ENCODE measurements at places on chromosomes 3 and 15.

- DNase-seq = no peak
Observed at GRCh38 chr15:66877477-66878271, 175.6 kb downstream of the SMAD6 start.

- DNase-seq = no peak
Observed at GRCh38 chr15:78727561-78727960, 83.7 kb downstream of the ADAMTS7 start.

DNA sequence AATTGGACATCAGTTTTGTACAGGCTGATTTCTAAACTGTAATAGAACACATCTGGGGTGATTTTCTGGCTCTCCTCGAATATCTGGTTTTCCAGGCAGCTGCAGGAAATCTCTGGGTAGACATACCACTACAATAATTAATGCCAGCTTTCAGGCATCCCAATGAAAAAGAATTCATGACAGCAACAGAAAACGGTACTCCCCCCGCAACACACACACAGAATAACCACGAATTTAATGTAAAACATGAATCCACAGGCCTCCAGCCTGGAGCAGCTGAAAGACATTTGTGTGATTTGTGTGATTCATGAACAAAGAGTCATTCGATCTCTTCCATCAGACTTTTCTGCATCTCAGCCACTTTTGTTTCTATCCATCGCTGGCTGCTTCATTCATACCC is 262.2 kb downstream of the MAGI1 start:
- DNase-seq = no peak

DNA sequence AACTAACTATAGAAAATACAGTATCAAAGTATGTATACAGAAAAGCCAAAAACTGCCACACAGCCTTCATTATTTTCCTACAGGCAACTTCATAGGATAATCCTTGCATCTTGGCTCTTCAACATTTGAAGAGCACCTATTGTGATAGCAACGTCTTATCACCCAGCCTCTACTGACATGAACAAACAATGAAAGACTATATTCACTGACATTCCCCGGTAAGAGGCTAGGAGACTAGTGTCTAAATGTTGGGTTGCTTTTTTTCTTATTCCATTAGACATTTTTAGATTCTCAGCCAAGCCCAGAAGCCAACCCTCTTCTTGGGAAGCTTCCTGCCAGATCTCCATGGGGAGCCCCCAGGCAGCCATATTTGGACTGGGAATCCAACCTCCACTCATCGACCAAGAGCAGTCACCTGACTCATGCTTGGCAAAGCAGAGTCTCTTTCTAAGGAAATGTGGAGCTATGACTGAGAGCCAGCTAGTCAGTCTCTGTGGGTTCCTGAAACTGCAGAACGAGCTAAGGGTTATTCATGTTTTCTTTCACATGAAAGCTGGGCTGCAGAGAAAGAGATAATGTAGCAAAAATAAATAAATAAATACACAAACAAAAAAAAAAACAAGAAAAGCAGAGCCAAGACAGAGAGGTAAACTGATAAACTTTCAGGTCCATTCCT is 227.5 kb downstream of the MAGI1 start:
- DNase-seq = no peak

DNA sequence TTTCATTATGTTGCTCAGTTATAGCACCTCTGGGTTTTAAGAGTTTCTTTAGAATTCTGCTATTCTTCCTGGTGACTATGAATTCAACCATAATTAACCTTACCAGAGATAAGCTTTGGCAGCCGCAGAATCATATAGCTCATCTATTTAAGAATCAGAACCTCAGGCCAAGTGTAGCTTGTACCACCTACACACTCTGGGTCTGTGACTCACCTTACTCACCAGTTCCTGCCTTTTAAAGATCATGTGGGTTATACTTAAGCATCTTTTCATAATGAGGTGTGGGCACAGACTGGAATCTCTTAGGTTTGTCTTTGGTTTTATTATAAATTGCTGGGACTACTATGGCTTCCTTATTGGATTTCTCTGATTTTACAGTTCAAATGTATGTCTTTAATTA is 21.9 kb downstream of the CDV3 start:
- no peak for DNase-seq

DNA sequence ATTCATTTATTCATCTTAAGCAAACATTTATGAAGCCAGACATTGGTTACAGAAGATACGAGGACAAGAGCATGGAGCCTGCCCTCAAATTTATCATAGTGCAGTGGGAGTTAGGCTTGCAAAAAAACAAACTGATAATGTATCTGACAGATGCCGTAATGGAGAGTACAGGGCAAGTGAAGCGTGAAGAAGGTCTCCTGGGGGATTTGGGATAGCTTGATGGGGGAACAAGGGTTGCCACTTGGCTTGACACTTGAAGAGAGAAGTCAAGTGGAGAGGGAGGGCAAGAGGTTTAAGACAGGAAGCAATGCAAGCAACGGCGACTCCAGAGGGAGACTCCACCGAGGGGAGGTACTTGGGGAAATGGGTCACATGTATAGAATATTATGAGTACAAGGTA is 129.3 kb downstream of the SSR3 start:
- no peak for DNase-seq

GRCh38 chr3:78186404-78186803 is 1146.5 kb downstream of the ROBO2 start:
- DNase-seq = no peak

- DNase-seq = no peak
Observed at GRCh38 chr3:100630664-100631063, 21.3 kb downstream of the ADGRG7 start.

DNA sequence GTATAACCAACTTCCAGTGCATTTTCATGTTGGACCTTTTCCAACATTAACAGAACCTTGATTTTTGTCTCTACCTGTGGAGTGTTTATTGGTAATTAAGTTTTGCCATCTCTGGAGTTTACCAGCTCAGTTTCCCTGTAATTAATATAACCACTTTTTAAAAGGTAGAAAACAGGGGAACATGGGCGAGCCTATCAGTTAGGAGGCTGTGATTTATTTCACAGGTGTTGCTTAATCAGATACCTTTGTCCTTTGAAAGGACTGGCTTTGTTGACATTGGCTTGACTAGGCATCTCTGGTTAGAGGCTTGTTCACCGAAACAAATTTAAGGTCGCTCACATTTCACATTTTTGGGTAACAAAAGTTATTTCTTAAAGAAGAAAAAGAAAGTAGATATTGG is 622 bp downstream of the NAALADL2 start:
- DNase-seq = no peak

DNA sequence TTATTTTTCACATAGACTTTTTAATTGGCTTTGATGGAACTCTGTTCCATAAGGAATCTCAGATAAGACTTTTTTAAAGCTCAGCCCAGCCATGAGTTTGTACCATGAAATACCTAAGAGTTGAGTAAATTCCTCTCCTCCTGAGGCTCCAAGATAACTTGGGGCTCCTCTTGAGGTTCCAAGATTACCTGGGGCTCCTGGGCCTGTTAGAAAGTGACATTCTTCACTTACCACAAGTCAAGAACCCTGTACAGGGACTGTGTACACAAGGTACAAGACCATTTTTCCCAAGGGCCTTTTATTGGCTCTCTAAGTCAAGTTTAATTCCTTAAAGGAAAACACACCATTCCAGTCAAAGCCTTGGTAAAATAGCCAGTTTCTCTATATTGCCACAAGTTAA is 111.3 kb upstream of the PRR20G start:
- no peak for DNase-seq

- DNase-seq = no peak
Observed at GRCh38 chr3:33115024-33115768, 1.4 kb downstream of the CRTAP start.

- DNase-seq = no peak
Observed at GRCh38 chr3:157074490-157074889, 85.5 kb downstream of the CCNL1 start.

DNA sequence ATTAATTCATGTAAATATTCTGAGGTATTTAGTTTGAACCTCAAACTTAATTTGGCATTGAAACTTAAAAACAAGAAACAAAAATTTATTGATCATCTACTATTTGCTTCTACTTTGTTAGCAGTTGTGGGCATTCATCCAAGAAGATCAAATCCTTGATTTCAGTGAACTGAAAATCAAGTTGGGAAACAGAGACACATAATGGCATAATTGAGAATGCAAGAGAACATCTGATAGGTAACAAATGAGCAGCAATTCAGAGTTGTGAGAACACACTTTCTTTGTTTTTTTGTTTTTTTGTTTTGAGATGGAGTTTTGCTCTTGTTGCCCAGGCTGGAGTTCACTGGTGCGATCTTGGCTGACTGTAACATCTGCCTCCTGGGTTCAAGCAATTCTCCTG is 33.9 kb upstream of the MED12L start:
- DNase-seq = no peak

- no peak for DNase-seq
Observed at GRCh38 chr3:55885721-55886120, 398.6 kb upstream of the WNT5A start.

GRCh38 chr3:157713101-157713500 is 209.9 kb upstream of the VEPH1 start:
- DNase-seq = no peak

GRCh38 chr3:98593046-98593936 is at the start of gene CPOX:
Gene CPOX, minus strand, starts transcription at chr3:98593611. Its CDS starts 107 bp downstream, at chr3:98593504.
- peak; percentile 82 for DNase-seq

DNA sequence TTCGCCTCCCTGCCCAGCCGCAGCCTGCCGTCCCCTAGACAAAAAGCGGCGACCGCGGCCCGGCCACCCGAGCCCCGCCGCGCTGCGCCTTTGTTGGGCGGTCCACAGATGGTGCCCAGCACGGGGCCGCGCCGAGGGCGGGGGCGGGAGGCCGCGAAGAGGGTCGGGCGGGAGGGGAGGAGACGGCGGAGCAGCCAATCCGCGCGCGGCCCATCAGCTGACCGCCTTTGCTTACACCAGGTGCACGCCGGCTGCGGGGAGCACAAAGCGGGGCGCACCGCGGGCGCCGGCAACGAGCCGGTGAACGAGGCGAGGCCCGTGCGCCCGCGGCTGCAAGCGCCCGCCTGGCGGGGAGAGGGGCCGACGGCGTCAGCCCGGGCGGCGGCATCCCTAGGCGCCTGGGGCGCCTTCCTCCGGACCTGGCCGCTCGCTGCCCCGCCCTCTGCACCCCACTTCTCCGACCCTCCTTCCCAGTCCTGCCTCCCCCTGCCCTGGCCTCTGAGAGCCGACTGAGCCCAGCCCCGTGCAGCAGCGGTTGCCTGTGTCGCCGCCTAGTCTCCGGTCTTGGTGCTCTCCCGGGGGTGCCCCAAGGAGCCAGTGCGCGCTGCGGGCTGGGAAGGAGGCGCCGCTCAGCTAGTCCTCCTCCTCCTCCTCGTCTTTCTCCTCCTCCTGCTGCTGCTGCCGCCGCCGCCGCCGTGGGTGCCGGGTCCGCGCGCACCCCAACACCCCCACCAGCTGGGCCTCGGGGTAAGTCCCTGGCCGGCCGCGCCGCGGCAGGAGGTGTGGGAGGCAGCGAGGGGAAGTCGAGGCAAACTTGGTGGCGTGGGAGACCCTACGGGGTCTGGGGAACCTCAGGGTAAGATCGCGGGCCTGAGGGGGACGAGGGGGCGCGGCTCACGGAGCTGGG is at the start of gene LRRN1:
Gene LRRN1, plus strand, starts transcription at position 259 of the 907 bp plus-strand sequence. CDS start 45,211 bp downstream, outside the sequence.
- peak; percentile 63 for DNase-seq

DNA sequence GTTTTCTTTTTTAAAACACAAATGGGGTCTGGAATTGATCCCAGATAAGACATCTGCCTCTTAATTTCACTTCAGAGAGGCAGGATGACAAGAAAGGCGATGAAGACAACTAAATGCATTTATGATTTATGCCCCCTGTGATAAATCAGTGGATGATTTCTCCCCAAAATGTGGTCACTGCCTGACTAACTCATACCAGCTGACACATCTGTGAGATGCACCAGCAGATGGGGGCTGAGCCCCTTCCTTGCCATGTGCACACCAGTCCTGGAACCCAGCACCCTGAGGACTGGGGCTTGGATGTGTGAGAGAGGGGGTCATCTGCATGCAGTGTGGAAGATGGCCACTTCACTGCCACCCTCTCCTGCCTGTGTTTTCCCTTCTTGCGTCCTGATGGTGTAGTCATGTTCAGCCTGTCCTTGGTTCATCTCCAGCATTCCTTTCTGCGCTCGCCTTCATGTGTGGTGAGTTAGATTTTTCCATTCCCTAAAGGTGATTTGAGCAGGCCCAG is 264.3 kb downstream of the LRTM1 start:
- DNase-seq = no peak

GRCh38 chr3:184317201-184317600 is 2.8 kb downstream of the EIF4G1 start:
- DNase-seq = no peak

- DNase-seq = no peak
Observed at GRCh38 chr3:133851931-133852330, 43.8 kb downstream of the RAB6B start.

- DNase-seq = no peak
Observed at GRCh38 chr3:113499081-113499480, 15.9 kb downstream of the SPICE1 start.

DNA sequence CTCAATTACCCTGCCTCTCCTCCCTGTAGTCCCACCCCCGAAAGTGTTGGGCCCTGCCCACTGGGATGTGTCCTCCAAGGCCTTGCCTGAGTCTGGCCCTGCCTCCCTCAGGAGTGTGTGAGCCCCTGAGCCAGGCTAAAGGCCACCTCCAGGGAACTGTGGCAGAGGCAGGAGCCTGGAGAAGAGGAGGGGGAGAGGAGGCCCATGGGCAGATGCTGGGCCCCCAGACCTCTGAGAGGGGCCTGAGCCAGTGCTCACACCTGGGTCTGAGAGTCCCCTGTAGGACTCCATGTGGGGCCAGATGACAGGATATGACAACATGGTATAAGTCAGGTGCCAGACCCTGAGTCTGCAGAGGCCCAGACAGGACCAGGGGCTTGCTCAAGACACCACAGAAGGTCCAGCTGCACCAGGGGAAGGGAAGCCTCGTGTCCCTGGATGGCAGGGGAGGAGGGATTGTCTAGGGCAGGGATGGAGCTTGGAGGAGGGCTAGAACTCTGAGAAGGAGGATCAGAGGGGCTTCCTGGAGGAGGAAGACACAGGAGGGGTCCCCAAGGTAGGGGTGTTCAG is 217.9 kb downstream of the TBC1D2B start:
- no peak for DNase-seq
